ENCODE measurements at places on chromosomes 5 and 9. TPM values are rescaled to one million over a fixed set of nuclear protein-coding genes. Genes with fewer than 3 reads are reported as not detected.

The OR1Q1 gene
- not detected for total RNA-seq

The EMB gene
- total RNA-seq = 2.4 TPM

The C9orf153 gene
- 0.98 TPM for total RNA-seq

The SLC36A2 gene
- not detected for total RNA-seq

The PRR7 gene
- 11.4 TPM for total RNA-seq

The TXNDC8 gene
- not detected for total RNA-seq

The WDR38 gene
- not detected for total RNA-seq

The ENHO gene
- total RNA-seq = 0.13 TPM

The PLPPR1 gene
- total RNA-seq = not detected

The SSBP2 gene
- total RNA-seq = 22.1 TPM

The SLC45A2 gene
- 0.17 TPM for total RNA-seq

The BHMT gene
- not detected for total RNA-seq

The CTNND2 gene
- total RNA-seq = not detected

The CCDC192 gene
- not detected for total RNA-seq

The CCIN gene
- 3.6 TPM for total RNA-seq

The RNF224 gene
- total RNA-seq = 0.07 TPM

The SPATA9 gene
- 0.30 TPM for total RNA-seq

The IL13 gene
- not detected for total RNA-seq

The PCDHB15 gene
- total RNA-seq = 0.91 TPM

The IL4 gene
- not detected for total RNA-seq

The SLC34A1 gene
- total RNA-seq = not detected

The GLRA1 gene
- total RNA-seq = not detected

The MEGF10 gene
- total RNA-seq = 3.0 TPM

The C5orf58 gene
- total RNA-seq = not detected

The OR1J2 gene
- total RNA-seq = 0.50 TPM

The SEMA4D gene
- total RNA-seq = 0.78 TPM

The TRIM23 gene
- 48.0 TPM for total RNA-seq

The CHSY3 gene
- total RNA-seq = 41.9 TPM

The AGXT2 gene
- total RNA-seq = not detected

The LAMC3 gene
- 0.33 TPM for total RNA-seq

The FOXI1 gene
- not detected for total RNA-seq

The IL5 gene
- total RNA-seq = not detected

The FAM78A gene
- total RNA-seq = 0.69 TPM

The TMEM8B gene
- 7.0 TPM for total RNA-seq

The ADAMTS6 gene
- 90.7 TPM for total RNA-seq

The RANBP3L gene
- 0.07 TPM for total RNA-seq

The PLPP6 gene
- 5.9 TPM for total RNA-seq

The C5orf46 gene
- total RNA-seq = 12.3 TPM

The FASTKD3 gene
- 7.1 TPM for total RNA-seq

The PPIC gene
- 77.2 TPM for total RNA-seq

The IGFBPL1 gene
- total RNA-seq = 0.20 TPM

The PLAC8L1 gene
- total RNA-seq = 0.52 TPM

The LNPEP gene
- total RNA-seq = 45.4 TPM

The ABCA1 gene
- 85.7 TPM for total RNA-seq

The SLC22A4 gene
- 0.78 TPM for total RNA-seq

The SLC2A8 gene
- 9.3 TPM for total RNA-seq

The CNTNAP3B gene
- 13.3 TPM for total RNA-seq

The MELK gene
- 9.6 TPM for total RNA-seq

The DAB2IP gene
- 33.3 TPM for total RNA-seq

The ACTBL2 gene
- total RNA-seq = 0.03 TPM

The FOXD4L6 gene
- total RNA-seq = 0.17 TPM

The SLC6A18 gene
- not detected for total RNA-seq

The ARID3C gene
- total RNA-seq = 0.36 TPM

The F2RL1 gene
- 121 TPM for total RNA-seq

The SPATA31D4 gene
- not detected for total RNA-seq

The PRRC2B gene
- total RNA-seq = 117 TPM

The BTNL9 gene
- not detected for total RNA-seq

The SOHLH1 gene
- total RNA-seq = not detected
